ENCODE measurements at places on chromosomes 1 and 21.

GRCh38 chr1:185568155-185569123, 165.8 kb upstream of the HMCN1 start:
- no peak for DNase-seq

DNA sequence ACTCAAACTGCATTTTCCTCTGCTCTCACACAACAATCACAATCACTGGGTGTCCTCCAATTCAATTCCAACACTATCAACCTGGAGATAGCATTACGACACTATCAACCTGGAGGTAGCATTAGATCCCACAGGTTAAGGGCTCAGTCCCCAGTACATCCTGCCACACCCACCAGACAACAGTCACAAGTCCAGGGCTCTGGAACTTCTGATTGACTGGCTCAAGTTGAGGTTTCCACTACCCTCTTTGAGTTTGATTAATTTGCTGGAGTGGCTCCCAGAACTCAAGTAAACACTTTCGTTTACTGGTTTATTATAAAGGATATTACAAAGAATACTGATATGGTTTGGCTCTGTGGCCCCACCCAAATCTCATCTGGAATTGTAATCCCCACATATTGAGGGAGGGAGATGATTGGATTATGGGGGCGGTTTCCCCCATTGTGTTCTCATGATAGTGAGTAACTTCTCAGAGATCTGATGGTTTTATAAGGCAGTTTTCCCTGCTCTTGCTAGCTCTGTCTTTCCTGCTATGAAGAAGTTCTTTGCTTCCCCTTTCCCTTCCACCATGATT, 49.6 kb upstream of the ARHGAP29 start:
- DNase-seq = no peak

- no peak for DNase-seq
These were observed 20.4 kb upstream of the UBXN10 start for GRCh38 chr1:20165522-20165951.

GRCh38 chr1:85607126-85607920, 26.8 kb downstream of the CCN1 start:
- DNase-seq = no peak

GRCh38 chr1:175331891-175332290, 139.3 kb upstream of the KIAA0040 start:
- no peak for DNase-seq

- DNase-seq = no peak
These were observed 387.2 kb downstream of the NCAM2 start for GRCh38 chr21:21385404-21385803.

- DNase-seq = no peak
These were observed 7.9 kb downstream of the CAMK2N1 start for GRCh38 chr1:20478057-20478635.

- no peak for DNase-seq
These were observed 274.8 kb upstream of the AJAP1 start for GRCh38 chr1:4379451-4380175.

- DNase-seq = no peak
These were observed 235.3 kb downstream of the FAF1 start for GRCh38 chr1:50724626-50725286.

- no peak for DNase-seq
These were observed 13.6 kb downstream of the PPFIA4 start for GRCh38 chr1:203039609-203040512.

DNA sequence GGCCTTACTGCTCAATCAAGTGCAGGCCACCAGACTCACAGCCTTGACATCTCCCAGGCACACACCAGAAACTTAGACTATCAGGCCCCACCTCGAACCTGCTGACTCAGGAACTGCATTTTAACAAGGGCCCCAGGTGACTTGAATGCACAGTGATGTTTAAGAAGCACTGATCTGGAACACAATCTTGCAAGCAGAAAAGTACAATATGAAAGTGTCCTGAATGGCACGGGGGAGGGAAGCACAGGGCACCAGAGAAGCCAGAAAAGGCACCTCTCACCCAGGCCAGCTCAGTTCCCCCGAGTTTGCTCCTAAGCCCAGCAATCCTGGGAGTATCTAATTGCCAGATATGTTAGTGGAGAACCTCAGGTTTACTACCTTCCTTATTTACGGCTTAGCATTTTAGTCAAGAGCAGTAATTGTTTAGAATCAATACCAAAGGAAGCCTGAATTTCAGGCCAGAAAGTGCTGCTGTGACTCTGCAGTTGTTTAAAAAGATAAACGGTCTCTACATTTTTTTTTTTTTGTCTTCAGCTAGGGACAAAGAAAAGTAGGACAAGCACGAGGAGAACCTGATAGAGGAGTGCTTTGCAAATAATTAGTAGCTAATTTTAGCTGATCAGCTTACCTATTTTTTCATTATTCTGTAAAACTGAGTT, 50.9 kb upstream of the CDC42BPA start:
- DNase-seq = no peak

DNA sequence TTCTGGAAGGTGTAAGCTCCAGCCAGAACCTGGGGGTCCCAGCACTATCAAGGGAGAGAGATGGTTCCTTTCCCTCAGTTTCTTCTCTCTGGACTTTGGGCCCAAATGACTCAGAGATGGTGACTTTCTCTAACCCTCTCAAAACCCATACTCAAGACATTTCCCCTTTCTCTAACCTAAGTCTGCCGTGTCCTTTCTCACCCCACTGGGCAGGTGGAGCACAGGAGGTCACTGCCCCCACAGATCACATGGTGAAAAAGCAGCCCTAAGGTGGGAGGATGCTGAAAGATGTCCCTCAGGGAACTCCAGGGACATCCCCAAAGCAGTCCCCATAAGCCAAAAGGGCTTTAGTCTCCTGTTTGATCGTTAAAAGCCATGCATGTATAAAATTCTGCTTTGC, 173.7 kb downstream of the HIVEP3 start:
- no peak for DNase-seq

DNA sequence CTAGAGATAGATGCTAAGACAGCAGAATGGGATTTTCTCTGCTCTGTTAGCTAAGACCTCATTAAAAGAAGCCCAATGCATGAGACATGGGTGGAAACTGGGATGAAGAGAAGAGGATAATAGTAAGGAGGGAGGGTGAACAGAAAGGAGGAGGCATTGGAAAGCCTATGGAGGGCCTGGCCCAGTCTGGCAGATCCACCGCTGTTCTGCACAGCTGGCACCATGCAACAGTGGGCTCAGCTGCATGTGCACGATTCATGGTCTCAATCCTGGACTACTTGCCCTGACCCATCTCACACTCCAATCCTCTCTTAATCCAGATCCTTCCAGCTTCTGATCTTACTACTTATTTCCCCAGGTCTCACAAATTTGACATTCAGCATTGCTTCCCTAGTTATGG, 2.2 kb downstream of the PHC2 start:
- DNase-seq = no peak

DNA sequence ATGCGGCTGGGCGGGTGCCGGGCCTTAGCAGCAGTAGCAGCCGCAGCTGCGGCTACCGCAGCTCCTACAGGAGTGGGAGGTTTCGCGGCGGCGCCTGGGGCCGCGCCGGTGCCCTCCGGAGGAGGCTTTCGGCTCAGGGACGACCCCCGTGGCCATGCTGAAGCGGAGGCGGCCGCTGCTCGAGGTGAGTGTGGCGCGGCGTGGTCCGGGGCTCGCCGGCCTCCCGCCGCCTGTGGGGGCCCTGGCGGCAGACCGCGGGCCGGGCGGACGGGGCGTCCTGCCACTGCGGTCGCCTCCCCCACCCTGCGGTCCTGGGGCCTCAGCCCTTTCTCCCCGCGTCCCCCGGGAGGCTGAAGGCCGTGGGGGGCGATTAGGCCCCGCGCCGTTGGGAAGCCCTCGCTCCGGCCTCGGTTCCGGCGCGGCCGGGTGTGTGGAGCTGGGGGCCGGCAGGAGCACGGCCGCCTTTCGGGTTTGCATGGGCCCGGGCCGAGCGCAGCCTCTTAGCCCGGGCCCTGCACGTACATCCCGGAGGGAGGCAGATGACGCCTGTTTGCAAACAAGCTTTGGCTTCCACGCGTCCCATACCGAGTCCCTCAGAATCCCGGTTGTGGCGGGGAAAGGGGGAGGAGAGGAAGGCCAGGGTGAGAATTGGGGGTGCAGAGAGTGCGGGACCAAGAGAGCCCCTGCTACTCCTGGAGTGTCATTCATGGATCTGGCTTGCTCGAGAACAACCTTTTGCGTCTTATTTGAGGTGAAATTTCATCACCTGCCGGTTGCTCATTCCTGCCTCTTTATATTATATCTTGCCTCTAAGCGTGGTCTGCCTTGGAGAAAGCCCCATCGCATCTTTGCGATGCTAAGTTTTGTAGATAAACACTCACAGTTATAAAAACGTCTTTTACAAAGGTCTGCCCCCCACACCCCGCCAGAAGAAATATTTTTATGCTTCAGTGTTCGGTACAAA, 613 bp downstream of the ZFYVE9 start:
- DNase-seq = peak; percentile 57

DNA sequence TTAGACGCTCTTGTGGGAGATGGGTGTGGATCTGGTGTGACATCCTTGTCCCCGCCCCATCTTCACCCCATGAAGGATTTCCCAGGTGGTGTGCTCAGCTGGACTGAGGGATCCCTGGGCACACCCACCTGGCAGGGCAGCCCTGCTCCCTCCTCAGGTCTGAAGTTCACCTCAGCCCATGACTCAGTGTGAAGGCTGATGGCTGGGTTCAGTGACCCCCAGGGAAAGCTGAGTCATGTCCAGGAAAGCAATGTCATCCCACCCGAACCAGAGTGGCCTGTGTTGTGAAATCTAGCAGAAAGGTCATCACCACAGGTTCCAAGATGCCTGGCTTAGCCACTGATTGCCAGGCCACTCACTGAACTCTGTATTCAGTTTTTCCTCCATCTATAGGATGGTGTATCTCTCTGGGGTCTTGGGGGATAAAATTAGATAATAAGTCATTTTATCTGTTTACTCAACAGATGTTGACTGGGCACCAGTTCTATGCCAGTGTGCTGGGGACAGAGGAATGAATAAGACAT, 97.7 kb upstream of the JUN start:
- DNase-seq = no peak

- no peak for DNase-seq
These were observed 103.1 kb downstream of the GALNT2 start for GRCh38 chr1:230170153-230170547.
